Anterior cingulate cortex (tissue), 58 donors: ENCODE measurements at places on chromosomes 3 and 15.
A peak's percentile ranks its signal among the peaks of the same experiment; 100 is the strongest.

GRCh38 chr3:134594331-134594741 is 56.5 kb downstream of the KY start:
- no peak for DNase-seq

GRCh38 chr15:74664028-74664616 is 31.7 kb downstream of the EDC3 start:
- peak; percentile 7 for DNase-seq

DNA sequence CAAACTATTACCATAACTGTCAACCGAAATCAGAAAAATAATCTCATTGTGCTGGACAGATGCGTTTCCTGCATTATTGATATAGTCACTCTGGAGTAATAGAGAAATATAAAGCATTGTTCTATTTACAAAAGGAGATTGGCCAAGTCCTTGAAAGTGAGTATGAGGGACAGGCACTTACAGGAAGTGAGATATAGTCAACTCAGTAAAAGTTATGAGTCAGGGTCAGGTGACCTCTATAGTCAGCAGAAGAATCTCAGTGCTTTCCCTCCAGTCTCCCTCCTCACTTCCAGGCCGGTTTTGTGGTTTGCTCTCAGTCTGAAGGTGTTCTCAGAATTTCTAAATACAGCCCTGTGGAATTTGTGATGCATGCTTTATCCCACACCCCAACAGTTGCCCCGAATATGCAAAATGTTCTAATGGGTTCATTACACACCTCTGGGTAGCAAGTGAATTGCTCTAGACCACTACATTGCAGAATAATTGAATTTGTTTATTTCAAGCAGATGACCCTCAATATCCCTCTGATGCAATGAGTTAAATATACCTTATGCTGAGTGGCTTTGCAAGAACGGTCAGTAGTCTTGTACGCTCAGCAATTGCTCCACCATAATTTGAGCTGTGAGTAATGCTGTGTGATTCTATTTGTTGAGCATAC is 787.7 kb downstream of the MCTP2 start:
- DNase-seq = no peak

GRCh38 chr3:124916837-124917409 is 17.6 kb downstream of the MUC13 start:
- no peak for DNase-seq

DNA sequence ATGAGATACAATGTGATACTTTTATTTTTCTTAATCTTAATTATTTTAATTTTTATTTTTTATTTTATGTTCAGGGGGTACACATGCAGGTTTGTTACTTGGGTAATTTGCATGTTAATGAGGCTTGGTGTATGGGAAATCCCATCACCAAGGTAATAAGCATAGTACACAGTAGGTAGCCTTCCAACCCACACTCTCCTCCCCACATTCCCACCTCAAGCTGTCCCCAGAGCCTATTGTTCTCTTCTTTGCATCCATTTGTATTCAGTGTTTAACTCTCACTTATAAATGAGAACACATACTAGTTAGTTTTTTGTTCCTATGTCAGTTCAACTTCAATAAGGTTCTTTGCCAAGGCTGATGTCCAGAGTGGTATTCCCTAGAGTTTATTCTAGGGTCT is 1375.4 kb downstream of the NSUN3 start:
- no peak for DNase-seq

DNA sequence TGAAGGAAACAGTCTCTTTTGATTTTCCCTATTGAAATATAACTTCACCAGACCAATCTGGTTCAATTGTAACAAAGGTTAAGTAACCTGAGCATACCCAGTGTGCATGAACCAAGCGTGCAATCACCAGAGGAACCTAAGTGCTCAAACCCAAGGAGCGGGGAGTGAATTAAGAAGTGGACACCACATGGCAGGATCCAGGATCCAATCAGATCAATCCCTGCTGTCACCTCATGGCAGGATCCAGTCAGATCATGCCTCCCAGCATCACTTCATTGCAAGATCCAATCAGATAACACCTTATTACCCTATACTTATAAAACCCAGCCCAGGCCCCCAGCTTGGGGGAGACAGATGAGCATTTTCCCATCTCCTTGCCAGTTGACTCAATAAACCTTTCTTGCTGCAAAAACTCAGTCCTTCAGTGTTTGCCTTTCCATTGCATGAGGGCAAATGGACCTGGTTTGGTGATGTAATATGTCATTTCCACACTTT is 38.9 kb upstream of the RNU6-1 start:
- DNase-seq = no peak

- no peak for DNase-seq
These were observed 18.6 kb upstream of the SLC41A3 start for GRCh38 chr3:126102530-126102951.

- no peak for DNase-seq
These were observed 3.3 kb downstream of the SHISA5 start for GRCh38 chr3:48500656-48501055.

- no peak for DNase-seq
These were observed 6.4 kb downstream of the MED12L start for GRCh38 chr3:151091685-151092345.

DNA sequence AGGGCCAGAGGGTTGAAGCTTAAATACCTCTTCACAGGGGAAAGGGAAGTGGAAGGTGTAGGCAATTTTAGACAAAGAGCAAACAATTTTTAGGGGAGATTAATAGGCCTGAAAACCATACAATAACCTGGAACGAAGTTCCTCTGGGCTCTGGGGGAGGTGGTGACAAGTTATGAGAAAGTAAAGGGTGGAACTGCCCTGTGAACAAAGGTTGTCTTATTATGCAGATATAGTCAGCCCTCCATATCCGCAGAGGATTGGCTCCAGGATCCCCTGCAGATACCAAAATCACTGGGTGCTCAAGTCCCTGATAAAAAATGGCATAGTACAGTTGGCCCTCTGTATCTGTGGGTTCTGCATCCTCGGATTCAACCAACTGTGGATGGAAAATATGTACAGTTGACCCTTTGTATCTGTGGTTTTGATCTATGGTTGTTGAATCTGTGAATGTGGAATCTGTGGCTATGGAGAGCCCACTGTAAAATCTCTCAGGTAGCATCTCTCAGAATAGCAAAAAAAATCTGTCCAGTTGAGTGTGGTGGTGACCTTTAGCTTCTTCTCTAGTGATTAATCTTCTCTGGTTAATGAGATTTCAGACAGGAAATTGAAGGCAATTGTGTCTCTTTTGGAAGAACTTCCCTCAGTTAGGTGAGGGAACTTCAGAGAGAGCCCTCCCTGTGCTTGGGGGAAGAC is 40.2 kb downstream of the CLEC3B start:
- DNase-seq = no peak

DNA sequence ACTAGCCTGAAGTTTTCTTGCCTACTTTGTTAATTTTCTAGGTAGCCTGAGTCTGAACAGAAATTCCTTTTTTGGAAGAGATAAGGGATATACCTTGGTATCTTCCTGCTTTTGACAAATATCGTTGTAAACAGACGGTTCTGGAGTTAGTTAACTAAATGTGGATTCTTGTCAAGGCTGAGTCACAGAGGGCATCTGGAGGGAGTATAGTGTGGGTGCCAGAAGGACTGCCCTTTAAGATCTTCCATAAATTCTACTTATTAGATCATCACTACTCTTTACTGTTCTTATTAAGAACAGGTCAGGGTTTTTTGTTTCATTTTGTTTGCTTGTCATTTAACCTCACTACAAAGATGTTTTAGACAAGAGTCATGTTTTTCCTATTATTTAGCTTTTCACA is 125.3 kb upstream of the SKOR1 start:
- no peak for DNase-seq

- DNase-seq = peak; percentile 7
These were observed 25.1 kb downstream of the C3orf18 start for GRCh38 chr3:50542177-50543034.

GRCh38 chr3:69806735-69807438 is 67.6 kb downstream of the MITF start:
- DNase-seq = no peak

DNA sequence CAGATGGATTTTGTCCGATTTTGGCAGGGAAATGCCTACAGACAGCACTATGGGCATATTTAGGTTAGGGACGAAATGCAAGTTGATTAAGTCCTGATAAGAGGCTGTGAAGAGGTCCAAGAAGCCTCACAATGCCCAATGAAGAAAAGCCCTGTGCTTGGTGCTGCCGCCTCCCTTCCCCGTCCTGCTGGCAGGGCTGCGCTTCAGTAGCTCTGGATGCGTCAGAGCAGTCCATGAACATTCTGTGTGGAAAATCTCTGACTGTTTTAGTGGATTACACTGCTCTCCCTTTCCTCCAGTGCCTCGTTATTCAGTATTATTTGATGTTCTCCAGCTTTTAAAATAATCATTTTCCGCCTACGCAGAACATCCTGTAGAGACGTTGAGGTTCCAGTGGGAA is 39.6 kb downstream of the MLH1 start:
- peak; percentile 15 for DNase-seq

GRCh38 chr3:143885780-143886427 is 37.6 kb upstream of the SLC9A9 start:
- no peak for DNase-seq

- DNase-seq = no peak
These were observed 266.0 kb downstream of the KCNMB2 start for GRCh38 chr3:178802259-178802658.

- no peak for DNase-seq
These were observed 64.8 kb upstream of the ARL8B start for GRCh38 chr3:5057272-5057671.

DNA sequence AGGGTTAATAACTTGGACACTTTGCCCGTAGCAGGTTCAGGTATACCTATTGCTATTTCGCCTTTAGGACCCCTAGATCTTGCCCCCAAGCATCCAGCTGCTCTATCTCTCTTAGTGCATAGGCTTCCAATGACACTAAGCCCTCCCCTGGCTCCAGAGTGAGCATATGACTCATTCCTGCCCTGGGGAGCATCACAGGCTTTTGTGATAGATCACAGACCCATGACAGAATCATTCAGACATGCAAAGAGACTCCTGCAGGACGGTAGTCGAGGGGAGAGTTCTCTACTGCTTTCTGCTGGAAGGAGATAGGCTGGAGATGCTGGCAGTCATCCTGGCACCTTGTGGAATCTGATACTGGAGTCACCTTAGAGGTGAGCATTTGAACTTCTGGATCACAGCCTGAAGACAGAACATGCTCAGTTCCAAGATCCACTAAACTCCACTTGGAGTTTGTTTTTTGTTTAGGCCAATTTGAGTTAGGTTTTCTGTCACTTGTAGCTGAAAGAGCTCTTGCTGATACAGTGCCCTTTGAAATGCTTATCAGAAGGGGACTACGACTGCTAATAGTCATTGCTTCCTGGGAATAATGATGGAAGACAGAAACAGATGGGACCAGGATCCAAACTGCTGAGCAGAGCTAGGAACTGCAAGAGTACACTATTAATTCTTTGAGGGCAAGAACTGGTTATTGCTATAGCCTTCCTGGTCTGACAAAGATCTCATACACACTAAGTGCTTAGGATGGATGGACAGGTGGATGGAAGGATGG is 11.0 kb downstream of the LYSMD2 start:
- DNase-seq = no peak

DNA sequence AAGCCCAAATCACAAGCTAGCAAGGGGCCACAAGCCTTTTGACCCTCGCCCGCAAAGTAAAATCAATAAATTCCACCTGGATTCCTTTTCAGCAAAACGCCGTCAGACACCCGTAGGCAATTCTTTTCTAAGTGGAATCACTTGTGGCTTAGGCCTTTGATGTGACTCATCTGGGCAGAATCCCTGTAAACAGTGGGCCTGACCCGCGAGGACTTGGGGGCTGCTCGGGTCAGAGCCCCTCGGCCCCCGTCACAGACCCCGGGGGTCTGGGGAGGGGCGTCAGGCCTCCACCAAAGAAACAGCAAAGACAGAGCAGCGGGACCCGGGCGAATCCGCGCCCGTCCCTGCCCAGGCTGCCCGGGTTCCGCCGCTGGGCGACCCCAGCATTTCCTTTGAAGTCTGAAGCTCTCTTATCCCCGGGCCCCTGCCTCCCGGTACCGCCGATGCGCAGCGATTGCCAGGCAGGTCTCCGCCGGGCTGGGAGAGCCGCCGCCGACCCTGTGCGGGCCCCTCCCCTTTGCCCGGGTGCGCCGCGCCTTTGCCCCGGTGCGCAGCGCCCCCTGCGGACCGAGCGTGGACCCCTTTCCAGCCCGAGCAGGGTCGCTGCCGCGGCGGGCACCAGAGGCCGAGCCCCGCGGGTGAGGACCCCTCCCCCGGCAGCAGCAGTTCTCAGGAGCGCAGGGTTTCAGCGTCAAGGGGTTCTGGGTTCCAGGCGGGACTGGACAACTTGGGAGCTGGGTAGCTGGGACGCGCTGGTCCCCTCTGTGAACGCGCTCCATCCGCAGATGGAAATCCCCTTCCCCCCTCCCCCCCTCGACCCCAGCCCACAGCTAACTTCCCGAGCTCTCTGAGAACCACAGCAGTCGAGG is 178.3 kb downstream of the UACA start:
- DNase-seq = no peak

- peak; percentile 36 for DNase-seq
These were observed 1.4 kb downstream of the ST6GAL1 start for GRCh38 chr3:186931532-186932280.

DNA sequence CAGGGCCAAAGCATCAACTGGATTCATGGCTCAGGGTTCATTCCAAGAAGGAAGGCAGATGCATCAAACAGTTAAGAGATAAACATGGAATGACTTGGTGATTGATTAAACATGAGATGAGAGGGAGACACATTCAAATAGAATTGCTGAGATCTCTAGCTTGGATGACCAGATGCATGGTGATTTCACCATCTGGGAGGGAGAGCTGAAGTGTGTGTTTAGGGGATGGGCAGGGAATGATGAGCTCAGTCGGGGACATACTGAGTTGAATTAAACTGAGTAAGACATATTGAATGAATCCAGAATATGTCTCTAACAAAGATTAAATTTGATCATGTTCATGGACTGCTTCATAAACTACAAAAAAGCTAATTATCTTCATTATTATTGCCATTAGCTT is 35.5 kb downstream of the CADPS start:
- DNase-seq = no peak

DNA sequence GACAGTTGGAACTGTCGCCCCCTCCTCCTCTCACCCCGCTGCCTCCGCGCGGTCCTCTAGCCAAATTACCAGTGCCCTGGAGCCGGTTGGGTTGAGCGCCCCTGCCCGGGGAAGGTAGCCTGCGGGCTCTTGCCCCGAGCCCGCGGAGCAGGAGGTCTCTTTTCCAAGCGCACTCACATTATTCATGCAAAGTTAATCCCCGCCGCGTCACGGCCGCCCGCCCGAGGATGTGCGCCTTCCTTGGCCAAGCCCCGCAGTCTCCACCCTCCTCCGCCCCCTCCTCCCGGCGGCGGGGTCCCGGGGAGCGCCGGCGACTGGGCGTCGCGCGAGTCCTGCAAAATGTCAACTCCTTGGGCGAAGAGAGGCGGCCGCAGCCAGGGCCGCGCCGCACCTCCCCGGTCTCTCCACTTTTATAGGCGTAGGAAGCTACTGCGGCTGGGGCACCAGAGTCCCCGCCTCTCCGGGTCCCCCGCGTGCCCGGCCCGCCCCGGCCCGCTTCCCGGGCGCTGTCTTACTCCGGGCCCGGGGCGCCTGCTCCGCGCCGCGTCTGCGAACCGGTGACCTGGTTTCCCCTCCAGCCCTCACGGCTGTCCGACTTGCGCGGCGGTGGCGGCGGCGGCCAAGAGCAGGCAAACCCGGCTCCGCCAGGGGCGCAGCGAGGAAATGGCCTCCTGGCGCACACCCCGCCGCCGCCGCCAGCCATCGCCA is at the start of gene THRB:
Gene THRB, minus strand, starts transcription at position 233 of the 708 bp plus-strand sequence.
- peak; percentile 68 for DNase-seq

- DNase-seq = no peak
These were observed 83.4 kb downstream of the ATP2B2 start for GRCh38 chr3:10421996-10422395.

GRCh38 chr3:46701181-46701939 is at the start of gene TMIE:
TMIE (plus strand) TSS chr3:46701392; CDS start chr3:46701488, 96 bp downstream.
- DNase-seq = peak; percentile 66

- DNase-seq = peak; percentile 9
These were observed 207.1 kb downstream of the TBC1D2B start for GRCh38 chr15:77870195-77871065.

GRCh38 chr3:133368371-133369067 is 31.3 kb upstream of the BFSP2 start:
- DNase-seq = no peak
